ENCODE measurements at places on chromosomes 3 and 15.

DNA sequence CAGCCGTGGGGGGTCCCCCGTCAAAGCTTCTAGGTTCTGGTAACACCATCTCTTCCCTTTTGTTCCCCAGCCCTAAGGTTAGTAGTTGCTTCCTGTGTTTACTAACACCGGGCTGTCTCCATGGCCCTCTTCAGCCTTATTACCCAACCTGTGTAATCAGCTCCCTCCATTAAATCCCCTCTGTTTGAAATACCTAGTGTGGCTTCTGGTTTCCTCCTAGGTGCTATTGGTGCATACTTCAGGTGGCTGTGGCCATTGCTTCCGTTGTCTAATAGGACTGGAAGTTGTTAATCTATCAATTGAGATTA lies 35.3 kb downstream of the MOBP start:
- no peak for DNase-seq

GRCh38 chr3:187040516-187041361 lies 98.6 kb downstream of the RPL39L start:
- DNase-seq: no peak

- no peak for DNase-seq
Observed at GRCh38 chr3:119717520-119717919, 14.7 kb downstream of the CFAP91 start.

DNA sequence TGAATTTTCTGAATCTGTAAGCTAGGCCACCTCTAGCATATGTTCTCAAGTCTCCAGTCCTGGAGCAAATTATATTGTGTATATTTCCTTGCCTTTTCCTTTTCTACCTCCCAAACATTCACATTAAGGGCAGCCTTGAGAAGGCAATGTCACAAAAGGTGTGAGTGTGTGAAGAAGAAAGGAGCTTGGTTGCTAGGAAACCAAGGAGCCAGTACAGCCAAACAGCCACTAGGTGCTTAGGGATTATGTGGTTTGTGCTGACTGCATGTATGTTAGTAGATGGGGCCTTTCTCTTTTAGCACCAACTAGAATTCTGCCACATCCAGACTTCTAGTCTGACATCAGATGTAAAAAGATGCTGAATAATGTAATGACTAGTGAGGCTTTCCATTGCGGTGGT lies 118.8 kb upstream of the DAZL start:
- peak; percentile 48 for DNase-seq

DNA sequence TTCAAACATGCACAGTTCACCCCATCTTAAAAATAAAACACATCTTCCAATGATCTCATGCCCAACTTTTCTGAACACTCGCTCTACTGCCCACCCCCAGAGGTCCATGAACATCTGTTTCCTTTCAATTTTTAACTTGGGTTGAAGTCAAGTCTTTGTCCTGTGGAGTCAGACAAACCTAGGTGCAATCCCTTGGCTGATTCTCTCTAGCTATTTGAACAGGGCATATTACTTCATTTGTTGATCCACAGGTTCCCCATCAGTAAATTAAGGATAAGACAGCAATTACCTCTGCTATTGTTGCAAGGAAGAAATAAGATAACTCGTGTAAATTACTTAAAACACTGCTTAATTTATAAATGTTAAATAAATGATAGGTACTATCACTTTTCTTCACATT lies 180.1 kb downstream of the CNTN3 start:
- DNase-seq: no peak

GRCh38 chr15:72564091-72564490 lies 90.0 kb downstream of the ARIH1 start:
- DNase-seq: no peak

DNA sequence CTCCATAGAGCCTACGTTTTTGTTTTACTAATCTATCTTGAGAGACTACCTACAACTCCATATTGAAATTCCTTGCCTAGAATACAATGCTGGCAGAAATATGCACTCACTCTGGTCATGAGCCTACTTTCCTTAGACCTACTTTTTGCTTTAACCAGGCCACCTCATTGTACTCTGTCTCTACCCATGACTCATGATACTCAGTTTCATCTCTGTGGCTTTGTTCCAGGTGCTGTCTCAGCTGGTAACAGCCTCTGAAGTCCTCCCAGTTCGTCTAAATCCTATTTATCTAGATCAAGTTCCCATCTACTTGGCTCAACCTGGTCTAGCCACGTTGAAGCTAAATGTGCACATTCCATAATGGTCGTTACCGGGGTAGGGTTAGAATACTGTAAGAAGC lies 536.4 kb downstream of the RSL24D1 start:
- no peak for DNase-seq

DNA sequence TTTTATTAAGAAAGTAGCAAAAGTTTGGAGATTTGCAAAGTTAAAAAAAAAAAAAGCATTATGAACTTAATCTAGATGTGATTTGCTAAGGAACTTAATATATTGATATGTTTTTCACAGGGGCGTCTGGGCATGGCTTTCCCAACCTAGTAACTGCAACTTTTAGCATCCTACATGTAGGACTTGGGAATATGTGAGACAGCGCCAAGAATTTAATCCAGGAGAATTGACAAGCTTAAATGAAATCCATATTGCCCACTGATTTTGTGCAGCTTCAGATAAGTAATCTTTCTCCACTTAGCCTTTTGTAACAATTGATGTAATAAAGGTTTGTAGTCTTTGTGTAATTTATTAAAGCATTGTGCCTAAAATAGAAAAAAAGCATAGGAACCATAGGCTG lies 982 bp upstream of the GABPB1 start:
- no peak for DNase-seq

DNA sequence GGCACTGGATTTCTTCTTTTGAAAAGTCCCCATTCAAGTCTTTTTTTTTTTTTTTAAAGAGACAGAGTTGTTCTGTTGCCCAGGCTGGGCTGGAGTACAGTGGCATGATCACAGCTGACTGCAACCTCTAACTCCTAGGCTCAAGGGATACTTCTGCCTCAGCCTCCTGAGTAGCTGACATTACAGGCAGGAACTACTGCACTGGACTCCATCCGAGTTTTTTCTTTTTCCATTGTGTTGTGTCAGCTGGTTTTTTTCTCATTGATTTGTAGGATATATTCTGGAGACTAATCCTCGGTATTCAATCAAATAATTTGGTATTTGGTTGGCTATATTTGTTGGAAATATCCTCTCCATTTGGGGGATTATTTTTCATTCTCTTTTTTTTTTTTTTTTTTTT lies 11.8 kb downstream of the POLR2M start:
- DNase-seq: no peak

- no peak for DNase-seq
Observed at GRCh38 chr15:93451265-93451664, 362.3 kb upstream of the RGMA start.

- DNase-seq: no peak
Observed at GRCh38 chr3:121739902-121740301, 9.6 kb downstream of the GOLGB1 start.

GRCh38 chr15:81156324-81156723 lies 22.3 kb downstream of the CFAP161 start:
- DNase-seq: no peak

GRCh38 chr3:12175137-12175593 lies 16.5 kb upstream of the TIMP4 start:
- DNase-seq: no peak

- DNase-seq: no peak
Observed at GRCh38 chr15:66505430-66505811, 295 bp downstream of the ZWILCH start.

- DNase-seq: no peak
Observed at GRCh38 chr3:66454464-66454859, 46.4 kb downstream of the LRIG1 start.

DNA sequence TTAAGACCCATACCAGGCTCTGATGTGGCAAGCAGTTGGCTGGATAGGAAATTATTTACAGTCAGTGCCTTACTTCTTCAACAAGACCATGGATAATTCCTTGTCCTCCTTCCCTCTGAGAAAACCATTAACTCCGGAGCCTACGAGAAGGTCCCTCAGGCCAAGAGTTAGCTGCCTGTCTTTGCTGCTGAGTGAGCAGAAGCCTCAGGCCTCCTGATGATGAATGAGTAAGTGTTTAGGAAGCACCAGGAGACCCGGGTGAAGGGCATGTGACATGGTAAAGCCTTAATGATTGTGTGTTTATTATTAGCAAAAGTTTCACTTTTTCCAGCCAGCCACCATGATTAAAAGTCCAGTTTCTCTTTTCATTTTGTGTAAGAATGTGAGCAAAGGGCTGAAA lies 174.9 kb upstream of the TOPAZ1 start:
- no peak for DNase-seq

GRCh38 chr3:123042413-123042812 lies 14.8 kb upstream of the SEMA5B start:
- DNase-seq: no peak

DNA sequence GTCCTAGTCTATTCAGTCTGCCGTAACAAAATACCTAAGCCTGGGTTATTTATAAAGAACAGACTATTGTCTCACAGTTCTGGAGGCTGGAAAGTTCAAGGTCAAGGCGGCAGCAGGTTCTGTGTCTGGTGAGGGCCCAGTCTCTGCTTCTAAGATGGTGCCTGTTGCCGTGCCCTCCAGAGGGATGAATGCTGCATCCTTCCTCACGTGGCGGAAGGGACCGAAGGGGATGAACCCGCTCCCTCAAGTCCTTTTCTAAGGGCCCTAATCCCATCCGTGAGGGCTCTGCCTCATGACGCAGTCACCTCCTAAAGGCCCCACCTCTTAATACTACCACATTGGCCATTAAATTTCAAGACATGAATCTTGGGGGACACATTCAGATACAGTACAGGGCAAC lies 133.7 kb downstream of the CHSY1 start:
- DNase-seq: no peak

DNA sequence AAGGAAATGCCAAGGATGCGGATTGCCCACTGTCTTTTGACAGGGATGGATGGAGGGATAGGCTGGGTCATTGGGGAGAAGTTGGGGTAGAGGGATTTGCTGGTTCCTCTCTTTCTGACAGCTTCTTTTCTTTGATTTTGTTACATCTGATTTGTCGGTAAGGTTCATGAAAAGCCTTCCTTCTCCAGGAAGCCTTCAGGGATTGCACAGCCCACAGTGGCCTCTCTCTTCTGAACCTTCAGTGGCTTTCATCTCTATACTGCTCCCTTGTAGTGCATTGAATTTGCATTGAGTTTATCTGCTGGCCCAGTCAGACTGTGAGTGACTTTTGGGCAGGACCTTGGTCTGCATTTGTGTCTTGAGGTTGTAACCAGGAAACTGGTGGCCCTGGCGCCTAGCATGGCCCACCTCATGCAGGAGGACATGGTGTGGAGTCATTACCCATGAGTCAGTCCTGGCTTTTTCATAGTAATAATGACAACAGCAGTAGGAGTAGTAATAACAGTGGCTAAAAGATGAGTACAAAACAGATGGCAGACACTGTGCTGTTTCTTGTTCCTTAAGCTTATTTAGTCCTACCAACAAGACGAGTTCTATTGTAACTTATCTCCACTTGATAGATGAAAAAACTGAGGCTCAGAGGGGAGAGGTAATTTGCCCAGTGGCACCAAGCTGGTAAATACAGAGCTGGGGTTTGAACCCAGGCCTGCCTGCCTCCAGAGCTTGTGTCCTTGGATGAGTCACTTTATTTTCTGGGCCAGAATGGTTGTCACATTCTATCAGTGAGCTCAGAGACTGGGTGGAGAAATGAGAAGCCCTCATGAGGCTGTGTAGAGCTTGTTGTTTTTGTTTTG lies 28.4 kb downstream of the SMAD6 start:
- no peak for DNase-seq

GRCh38 chr3:29090912-29091597 lies 189.8 kb upstream of the RBMS3 start:
- DNase-seq: no peak

DNA sequence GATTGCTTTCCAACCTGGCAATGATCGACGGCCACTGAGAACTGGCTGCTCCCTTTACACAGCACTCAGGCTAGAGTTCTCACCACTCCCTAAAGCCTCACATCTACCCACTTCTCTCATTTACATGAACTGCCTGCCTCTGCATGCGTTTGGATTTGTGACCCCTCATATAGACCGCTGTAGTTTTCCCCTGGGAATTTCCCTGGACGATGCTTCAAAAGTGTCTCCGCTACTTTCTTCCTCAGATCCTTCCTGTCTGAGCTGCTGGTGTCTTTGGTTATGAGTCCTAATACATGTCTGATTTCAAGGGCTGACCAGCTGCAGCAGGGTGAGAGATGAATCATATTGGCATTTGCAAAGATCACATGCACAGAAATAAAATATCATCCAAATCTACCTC lies 116.7 kb upstream of the ETV5 start:
- no peak for DNase-seq

DNA sequence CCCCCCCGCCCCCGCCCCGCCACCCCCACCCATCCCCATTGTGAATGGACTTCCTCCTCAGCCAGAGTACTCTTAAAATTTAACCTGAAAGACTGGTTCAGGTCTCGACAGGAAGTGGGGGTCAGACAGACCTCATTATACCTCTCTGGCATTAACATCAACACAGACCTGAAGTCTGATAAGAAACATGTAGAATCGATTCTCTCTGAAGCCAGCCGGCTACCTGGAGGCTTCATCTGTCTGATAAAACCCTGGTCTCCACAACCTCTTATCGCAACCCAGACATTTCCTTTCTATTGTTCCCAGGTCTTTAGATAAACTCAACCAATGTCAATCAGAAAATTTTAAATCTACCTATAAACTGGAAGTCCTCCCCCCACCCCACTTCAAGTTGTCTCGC lies 42.6 kb downstream of the SLCO2A1 start:
- DNase-seq: no peak

DNA sequence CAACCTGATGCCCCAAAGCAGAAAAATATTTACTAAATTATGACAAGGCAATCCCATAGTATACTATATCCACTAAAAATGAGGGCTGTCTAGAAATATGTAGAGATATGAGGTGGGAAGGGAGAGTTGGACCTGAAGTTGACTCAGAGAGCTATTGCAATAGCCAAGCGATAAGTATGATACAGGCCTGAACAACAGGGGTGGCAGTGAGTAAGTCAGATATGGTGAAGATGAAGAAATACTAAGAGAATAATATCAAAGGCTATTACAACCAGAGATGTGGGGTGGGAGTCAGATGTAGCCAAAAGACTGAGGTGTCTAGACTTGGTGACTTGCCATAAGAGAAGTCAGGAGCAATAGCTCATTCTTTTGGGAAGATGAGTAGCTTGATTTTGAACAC lies 9.2 kb downstream of the HSPBAP1 start:
- DNase-seq: no peak

- DNase-seq: no peak
Observed at GRCh38 chr15:91222052-91222451, 122.0 kb downstream of the SV2B start.

DNA sequence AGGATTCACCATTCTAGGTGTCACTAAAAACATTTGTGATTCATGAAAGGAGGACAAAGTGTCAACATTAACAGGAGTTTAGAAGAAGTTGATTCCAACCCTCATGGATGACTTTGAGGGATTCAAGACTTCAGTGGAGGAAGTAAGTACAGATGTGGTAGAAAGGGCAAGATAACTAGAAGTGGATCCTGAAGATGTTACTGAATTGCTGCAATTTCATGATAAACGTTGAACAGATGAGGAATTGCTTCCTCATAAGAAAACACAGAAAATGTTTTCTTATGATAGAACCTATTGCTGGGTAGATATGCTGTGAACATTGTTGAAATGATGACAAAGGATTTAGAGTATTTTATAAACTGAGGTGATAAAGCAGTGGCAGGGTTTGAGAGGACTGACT lies 23.5 kb upstream of the ATP2C1 start:
- no peak for DNase-seq

Measured in NT2/D1 (cell line).